ENCODE measurements at places on chromosomes 7 and 10.

- no peak for DNase-seq
Observed at GRCh38 chr7:50603287-50603686, 38.1 kb upstream of the DDC start.

DNA sequence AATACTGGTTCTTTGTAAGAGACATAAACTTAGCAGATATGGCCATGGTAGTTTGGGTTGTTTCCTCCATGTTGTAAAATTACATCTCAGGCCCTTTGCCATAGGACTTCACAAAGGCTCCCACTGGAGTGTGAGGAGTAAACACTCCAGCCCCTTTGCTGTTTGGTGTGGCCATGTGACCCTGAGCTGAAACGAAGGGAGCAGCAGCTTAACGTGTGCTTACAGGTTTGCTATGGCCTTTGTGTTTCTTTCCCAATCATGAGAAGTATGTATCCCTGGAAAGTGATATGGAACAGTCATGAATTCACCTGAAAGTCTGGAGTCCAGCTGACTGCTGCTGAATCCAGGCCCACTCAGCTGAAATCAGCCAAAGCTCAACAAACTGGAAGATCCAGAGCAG, 23.8 kb upstream of the SFTPA1 start:
- no peak for DNase-seq

DNA sequence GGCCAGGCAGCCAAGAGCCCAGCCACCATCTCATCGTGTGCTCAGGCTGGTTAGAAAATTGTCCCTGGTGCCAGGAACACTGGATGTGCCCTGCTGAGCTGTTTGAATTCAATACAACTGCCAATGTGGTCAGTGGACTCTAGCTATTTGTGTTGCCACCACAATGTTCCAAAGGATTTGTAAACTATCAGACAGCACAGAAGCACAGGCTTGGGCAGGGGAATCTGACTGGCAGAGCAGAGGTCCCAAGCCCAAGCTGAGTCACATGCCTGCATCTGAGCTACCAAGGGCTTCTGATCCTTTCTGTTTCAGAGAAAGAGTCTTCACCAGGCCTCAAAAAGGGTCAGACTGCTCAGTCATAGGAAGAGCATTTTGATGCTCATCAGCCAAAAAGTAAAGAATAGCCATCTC, 232.1 kb upstream of the SEMA3C start:
- no peak for DNase-seq

DNA sequence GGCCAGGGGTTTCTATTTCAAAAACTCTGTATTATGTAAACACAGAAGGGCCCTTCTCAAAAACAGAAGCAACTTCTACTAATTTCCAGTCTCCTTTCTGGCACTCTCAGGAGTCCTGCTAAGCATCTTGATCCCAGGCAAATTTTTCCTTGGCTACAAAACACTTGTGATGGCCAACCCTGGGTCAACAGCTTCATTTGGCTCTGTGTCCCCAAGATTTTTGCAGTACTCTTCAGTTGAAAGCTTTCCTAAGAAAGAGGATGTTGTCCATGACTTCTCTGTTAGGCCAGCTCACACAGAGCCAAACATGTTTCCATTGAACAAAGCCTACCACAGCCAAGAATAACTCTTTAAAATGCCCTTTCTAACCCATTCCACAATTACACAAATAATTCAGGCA, 99.0 kb upstream of the EGR2 start:
- no peak for DNase-seq

- DNase-seq: no peak
Observed at GRCh38 chr10:132941640-132942051, 724 bp downstream of the CFAP46 start.

Measured in CD14-positive monocyte (primary cell).